ENCODE measurements at places on chromosomes 11 and 22. TPM values are rescaled to one million over a fixed set of nuclear protein-coding genes. Genes with fewer than 3 reads are reported as not detected.

The TCN1 gene
- total RNA-seq: not detected

GRCh38 chr11:29272019-29272654 is 744.7 kb downstream of the KCNA4 start:
- no peak for DNase-seq

DNA sequence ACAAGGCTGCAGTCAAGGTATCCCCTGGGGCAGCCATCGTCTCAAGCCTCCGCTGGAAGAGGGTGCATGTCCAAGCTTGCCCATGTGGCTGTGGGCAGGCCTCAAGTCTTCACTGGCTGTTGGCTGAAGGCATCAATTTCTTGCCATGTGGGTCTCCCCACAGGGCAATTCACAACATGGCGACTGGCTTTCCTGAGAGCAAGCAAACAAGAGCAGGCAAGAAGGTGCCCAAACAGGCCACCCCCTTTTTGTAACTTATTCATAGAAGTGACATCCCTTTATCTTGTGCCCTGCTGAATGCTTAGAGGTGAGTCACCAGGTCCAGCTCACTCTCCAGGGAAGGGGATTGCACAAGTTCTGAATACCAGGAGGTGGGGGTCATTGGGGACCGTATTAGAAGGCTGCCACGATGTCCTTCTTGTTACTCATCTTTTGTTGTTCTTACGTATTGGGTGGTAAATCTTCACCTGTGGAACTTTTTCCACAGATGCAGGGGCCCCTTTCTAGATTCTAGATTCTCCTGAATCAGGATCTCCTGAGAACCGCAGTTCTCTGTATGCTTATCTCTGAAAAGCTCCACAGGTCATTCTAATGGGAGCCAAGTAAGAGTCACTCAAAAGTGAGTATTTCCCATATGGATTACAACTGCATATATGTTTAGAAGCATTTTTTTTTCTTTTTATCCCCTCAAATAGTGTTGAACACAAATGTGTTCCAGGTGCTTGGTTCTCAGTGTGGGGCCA is 44.2 kb upstream of the MICAL2 start:
- no peak for DNase-seq

DNA sequence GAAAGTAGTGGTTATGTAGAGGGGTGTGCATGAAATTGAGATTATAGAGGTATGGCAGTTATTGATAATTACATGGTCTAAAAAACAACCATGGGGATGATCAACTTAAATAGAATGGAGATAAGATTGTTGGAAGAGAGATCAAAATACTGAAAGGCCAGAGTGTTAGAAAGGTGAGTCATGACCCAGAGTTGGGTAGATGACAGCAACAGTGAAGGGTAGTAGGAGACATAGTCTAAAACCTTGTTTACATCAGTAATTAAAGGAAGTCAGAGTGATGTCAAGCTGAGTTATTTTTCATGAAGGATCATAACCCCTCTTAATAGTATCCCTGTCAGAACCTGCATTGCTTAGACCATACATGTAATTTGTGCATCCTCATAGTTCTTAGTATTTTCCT is 110.9 kb downstream of the ELP4 start:
- no peak for DNase-seq

DNA sequence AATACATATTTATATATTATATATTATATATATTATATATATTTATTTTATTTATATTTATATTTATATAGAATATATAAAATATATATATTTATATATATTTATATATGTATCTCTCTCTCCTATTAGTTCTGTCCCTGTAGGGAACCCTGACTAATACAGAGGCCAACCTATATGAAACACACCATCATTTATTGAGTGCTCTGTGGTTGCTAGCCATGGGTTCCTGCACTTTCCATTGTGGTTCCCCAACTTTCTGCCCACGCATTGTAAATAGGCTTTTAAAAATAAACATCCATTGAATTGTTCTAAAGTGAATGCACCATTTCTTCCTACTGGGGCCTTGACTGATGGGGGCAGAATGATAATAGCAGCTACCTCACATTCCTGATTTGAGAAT is 93.8 kb upstream of the SESN3 start:
- no peak for DNase-seq

GRCh38 chr11:12560861-12561260 is 113.4 kb upstream of the TEAD1 start:
- no peak for DNase-seq

- no peak for DNase-seq
These were observed 15.9 kb downstream of the PRSS23 start for GRCh38 chr11:86816251-86816726.

DNA sequence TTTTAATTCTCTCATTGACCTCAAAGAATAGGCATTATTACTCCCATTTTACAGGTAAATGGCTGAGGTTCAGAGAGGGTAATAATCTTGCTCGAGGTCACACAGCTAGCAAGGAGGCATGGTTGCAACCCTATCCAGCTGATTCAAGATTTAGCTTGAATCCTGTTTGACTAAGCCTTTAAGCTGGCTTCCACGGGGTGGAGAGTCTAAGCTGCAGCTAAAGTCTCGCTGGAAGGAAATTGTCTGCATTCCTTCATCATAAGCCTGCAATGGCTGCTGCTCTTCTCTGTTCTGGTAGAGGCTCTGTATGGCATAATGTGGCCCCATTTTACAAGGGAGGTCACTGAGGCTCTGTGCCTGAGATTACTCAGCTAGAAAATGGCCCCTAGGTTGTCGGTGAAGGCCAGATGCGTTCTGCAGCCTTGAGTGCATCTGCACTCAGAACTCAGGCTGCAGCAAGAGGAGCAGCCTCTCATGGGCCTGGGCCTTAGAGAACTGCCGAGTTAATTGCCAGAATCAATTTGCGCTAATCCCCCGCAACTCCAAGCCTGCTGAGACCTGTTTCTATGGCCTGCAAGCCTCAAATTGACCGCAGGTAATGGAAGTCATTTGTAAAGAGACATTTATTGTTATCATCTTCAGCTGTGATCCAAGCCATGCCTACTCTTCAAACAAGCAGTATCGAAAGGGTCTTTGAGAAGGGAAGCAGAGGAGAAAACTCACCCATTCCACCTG is 44.1 kb upstream of the SEZ6L start:
- DNase-seq: no peak

- DNase-seq: no peak
These were observed 31.8 kb downstream of the ETS1 start for GRCh38 chr11:128555606-128556005.

DNA sequence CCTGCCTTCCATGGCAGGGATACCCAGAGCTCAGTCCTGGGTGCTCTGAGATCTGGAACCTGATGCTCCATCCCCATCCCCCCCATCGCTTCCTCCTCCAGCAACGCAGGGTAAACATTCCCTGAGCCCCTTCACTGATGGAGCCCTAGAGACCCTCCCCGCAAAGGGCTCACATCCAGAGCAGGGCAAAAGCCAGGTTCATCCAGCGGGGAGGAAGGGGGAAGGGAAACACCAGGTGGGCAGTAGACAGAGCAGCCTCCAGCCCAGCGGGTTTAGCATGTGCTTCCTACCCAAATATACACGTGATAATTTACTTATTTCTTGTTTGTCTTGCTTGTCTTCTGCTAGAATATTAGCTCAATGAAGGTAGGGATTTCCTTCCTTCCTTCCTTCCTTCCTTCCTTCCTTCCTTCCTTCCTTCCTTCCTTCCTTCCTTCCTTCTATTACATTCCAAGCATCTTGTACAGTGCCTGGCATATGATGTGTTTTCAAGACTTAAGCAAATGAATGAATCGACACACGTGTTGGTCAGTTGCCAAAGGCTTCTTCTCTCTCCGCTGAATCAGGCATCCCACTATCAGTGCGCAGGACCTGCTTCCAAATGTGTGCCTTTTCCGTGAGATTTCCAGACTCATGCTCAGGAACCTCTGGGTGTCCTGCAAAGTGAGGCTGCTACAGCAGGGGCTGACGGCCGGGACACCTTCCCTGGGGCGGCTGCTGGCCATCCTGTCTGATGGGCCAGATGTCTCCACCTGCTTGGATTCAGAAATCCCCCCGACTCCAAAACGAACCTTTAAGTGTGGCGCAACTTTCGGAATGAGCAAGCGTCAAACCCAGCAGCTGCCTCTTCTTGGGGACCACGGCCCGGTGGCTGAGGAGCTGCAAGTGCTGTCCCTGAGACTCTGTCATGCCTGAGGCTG is 955.1 kb downstream of the BRD1 start:
- peak; percentile 5 for DNase-seq

- no peak for DNase-seq
These were observed 13.6 kb upstream of the SLC25A18 start for GRCh38 chr22:17549655-17550054.
